ENCODE measurements at places on chromosomes 7 and 10. TPM values are rescaled to one million over a fixed set of nuclear protein-coding genes. Genes with fewer than 3 reads are reported as not detected.

Gene ZP3
- total RNA-seq = 3.3 TPM

Gene AKR1E2
- total RNA-seq = 10.7 TPM

Gene GIMAP7
- total RNA-seq = 191 TPM

Gene RFC2
- total RNA-seq = 70.4 TPM

Gene PTN
- not detected for total RNA-seq

Gene AFAP1L2
- 1.6 TPM for total RNA-seq

Gene PRKG1
- total RNA-seq = not detected

Data from T-helper 2 cell treated with Interferon-gamma antibody and Interleukin-4, amounts not matched to agents 100 ng/mL and 5 ng/mL, for 36 hours (primary cell).